ENCODE measurements at places on chromosomes 7 and 10.

GRCh38 chr7:50456371-50457123 lies 6.4 kb upstream of the FIGNL1 start:
- DNase-seq = no peak

GRCh38 chr7:130090745-130091532 lies 20.6 kb downstream of the KLHDC10 start:
- no peak for DNase-seq

- DNase-seq = no peak
Measured at GRCh38 chr10:116978901-116979300, 26.1 kb downstream of the SHTN1 start.

DNA sequence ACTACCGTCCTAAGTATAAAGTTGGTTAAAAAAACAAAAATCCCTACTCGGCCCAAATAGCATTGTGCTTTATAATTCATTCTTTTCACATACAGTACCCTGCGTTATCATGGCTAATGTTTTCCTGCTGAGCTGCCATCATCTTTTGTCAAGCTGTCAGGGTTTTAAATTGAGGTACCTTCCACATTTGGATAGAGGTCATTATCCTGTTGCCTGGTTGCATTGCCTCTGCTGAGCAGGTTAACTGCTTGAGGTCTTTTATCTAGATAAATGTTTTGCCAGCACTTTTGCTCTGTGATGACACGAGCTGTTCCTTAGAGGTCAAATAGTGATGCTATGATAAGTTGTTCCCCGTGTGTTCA lies 94.4 kb upstream of the FZD1 start:
- no peak for DNase-seq

DNA sequence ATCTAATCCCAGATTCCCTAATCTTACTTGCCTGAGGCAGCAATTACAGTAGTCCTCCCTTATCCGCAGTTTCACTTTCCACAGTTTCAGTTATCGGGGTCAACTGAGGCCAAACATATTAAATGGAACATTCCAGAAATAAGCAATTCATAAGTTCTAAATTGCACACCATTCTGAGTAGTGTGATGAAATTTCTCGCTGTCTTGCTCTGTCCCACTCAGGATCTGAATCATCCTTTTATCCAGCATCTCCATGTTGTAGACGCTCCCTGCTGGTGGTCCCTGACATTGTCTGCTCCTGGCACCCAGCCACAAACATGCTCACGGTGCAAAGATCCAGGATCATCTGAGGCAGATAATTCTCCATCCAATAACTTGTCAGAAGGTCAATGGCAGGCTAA lies 128.7 kb upstream of the CXCL12 start:
- no peak for DNase-seq

DNA sequence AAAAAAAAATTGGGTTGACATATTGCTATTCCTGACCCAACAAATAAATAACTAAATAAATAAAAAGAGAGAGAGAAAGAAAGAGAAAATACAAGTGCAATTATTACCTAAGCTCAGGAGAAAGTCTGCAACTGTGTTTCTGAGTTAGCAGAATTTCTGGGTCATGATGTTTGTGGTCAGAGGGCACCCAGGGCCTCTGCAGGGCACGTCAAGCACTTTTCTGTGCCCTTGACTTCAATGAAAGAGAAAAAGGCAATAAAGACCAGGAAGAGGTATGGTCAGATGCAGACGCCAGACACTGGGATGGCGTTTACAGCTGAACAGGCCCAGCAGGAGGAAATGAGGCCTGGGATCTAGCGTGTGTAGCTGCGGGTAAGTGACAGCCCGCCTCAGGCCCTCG lies 160.9 kb upstream of the GDF10 start:
- DNase-seq = no peak

DNA sequence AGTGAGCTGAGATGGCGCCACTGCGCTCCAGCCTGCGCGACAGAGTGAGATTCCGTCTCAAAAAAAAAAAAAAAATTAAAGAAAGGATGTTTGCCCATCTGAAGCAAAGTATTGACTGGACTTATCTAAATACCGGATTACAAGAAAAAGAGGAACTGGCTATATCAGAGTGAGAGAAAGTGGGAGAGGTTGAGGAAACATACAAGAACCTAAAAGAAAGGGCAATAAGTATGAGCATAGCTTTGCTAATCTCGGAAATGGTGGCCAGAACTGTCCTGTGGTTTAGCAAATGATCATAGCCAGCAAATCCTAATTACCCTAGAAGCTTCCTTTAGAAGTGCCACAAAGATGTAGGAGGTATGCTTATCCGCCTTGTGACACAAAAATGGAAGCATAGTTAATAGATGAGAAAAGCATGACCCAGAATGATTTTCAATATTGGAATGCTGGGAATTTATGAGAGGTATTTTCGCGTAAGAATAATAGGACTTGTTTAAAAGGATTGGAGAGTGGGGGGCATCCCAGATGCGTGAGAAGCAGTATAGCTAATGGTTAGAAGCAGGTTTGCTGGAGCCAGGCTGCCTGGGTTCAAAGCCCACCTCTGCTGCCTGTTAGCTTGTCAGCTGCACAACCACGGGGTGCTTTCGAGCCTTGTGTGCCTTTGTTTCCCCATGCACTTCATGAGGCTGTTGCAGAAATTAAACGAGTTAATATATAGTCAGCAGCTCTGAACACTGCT lies 1.2 kb upstream of the GTPBP4 start:
- DNase-seq = peak; percentile 12

DNA sequence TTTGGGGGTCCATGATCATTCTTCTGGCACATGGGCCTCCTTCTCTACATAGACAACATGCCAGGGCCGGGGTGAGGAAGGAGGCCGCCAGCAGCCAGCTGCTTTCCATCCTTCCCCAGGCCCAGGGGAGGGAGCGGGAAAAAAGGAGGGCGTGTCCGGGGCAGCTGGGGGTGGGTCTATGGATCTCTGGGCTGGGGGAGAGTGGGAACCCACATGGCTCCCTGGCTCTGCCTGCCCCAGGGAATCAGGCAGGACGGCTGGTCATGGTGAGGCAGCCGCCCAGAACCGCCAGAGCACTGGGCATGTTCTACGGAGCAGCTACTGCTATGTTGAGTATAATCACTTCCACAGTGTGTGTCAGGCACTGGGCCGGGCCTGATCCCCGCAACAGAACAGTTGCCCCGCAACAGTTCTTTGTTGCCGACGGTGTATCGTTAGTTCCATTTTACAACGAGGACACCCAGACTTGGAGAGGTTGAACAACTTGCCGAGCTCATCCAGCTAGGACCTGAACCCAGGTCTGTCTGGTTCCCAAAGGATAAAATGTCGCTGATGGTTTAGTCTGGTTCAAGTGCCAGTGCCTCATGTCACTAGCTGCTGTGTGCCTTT lies 6.4 kb upstream of the IRF5 start:
- no peak for DNase-seq

GRCh38 chr7:95324431-95324830 lies at the start of gene PON1:
Gene PON1, minus strand, starts transcription at chr7:95324532. Its CDS starts 57 bp downstream, at chr7:95324475.
- DNase-seq = no peak

- DNase-seq = no peak
Measured at GRCh38 chr10:21047096-21047495, 150.0 kb upstream of the NEBL start.

- no peak for DNase-seq
Measured at GRCh38 chr7:147904219-147904576, 686.4 kb upstream of the C7orf33 start.

DNA sequence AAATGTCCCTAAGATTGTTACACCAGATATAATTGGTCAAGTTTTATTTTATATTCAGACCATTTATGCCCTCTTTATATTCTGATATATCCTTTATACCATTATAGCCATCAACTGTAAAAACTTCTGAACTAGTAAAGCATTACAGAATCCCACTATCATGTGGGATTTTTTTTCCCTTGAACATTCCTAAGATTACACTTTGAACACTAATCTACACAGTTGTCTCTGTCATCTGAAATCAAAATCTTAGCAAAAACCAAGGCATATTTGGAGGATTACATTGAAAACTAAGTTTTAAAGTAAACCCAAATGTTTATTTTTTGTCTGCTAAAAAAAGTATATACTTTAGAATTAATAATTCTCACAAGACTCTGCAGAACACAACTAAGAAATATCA lies 116.2 kb upstream of the GPR22 start:
- no peak for DNase-seq

DNA sequence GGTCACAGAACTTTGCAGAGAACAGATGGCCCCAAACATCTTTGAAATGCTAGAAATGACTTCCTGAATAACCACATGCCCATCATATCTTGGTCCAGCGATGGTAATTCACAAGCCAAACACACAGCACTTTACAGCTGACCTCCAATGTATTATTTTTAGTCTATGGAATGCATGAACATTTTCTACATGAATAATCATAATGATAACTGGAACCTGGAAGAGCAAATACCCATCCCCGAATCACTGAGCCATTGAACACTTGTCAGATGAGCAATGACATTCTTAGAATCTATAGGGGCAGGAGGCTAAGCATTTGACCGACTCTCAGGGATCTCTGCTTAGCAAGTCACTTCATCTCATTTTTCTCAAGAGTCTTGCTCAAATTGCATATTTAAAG lies 167.3 kb downstream of the CREB5 start:
- DNase-seq = no peak

DNA sequence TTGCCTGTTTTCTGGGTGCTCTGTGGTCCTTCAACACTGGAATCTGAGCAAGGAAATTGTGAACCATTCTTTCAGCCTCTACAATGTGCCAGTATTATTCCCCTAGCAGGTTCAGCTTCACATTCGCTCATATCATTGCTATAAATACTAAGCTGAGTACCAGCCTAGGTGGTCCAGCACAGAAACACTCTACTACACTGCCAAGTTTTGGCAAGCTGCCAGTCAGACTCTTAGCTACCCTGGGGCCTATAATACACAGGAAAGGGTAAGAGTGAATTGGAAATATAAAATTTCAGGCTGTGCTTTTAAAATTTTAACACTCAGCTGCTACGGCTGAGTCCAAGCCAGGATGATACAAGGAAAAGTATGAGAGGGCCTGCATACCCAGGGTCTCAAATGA lies 49.9 kb upstream of the PPP1R3A start:
- no peak for DNase-seq

Measured in NAMALWA (cell line).